ENCODE measurements at places on chromosomes 13 and 19.

- no peak for DNase-seq
Observed at GRCh38 chr13:21012211-21012610, 49.2 kb downstream of the LATS2 start.

DNA sequence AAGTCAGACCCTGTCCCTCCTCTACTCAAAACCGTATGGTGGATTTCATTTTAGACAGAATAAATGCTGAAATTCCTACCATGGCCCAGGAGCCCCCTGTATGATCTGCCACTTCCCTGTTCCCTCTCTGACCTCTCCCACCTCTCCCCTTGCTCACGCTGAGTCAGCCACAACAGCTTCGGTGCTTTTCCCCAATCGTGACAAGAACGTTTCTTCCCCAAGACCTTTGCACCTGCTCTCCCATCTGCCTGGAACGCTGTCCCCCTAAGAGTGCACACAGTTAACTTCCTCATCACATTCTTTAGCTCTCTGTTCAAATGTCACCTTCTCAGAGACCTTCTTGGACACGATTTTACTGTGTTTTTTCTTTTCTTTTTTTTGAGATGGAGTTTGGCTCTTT, 2.3 kb downstream of the VRK3 start:
- no peak for DNase-seq

DNA sequence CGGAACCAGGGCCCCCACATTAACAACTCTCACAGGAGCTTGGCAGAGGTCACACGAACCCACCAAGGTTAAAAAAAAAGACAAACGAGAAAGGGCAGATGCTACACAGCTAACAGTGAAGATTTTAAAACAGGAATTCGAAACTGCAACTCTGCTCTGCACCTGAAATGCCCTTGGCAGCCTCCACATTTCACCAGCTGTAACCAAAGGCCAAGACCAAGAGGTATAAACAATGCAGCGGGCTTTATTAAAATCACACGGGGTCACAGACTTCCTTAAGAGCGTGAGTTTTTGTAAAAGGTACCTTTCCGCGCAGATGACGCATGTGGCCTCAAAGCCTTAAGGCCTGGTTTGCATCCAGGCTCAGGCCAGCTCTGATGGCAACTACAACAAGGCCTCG, 88.2 kb downstream of the STK24 start:
- no peak for DNase-seq

DNA sequence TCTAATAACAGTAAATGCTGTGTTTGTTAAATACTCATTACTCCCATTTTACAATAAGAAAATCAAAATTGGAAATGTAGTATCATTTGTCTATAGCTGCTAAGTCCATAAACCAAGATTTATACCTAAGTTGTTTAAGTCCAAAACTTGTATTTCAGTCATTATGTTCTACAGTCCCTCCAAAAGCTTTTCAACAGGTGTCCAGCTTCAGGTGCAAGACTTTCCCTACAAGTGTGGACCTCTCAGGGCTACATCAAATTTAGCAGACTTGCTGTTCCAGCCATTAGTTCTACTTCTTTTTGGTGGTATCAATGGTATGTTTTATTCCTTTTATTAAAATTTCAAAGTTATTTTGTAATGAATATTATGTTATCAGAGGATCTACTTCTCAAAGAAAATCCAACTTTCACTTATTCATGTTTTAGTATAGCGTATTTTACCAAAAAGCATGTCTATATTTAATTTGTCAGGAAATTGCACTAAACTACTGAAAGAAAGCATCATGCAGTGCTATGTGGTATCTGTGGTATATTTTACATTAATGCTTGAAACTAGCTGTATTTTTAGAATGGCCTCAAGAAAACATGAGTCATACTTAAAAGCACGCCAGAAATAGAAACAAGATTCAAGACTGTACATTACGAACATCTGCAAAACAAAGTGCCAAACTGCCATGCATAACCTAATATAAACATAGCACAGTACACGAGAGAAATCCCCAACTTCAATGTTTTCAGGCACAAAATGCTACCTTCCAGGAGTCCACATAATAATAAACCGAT, 44.5 kb downstream of the VWA8 start:
- DNase-seq = no peak

GRCh38 chr13:42574011-42574410, at the start of gene TNFSF11:
Gene TNFSF11, plus strand, starts transcription at chr13:42574152. Its CDS starts 152 bp downstream, at chr13:42574304.
- no peak for DNase-seq
